Tibial nerve (tissue), 4 donors: ENCODE measurements at places on chromosomes 12 and 14. TPM values are rescaled to one million over a fixed set of nuclear protein-coding genes. Genes with fewer than 3 reads are reported as not detected.
A peak's percentile ranks its signal among the peaks of the same experiment; 100 is the strongest.

OVCH1 gene
- total RNA-seq: 0.21 TPM

PSMC6 gene
- 68.2 TPM for total RNA-seq

INF2 gene
- total RNA-seq: 217 TPM

SLCO1B1 gene
- total RNA-seq: not detected

- no peak overlapping the region for H3K4me3 ChIP-seq
- H3K27ac ChIP-seq: no peak overlapping the region
- peaks cover 34% of the 10 kb centered on the region for H3K4me1 ChIP-seq
- no peaks in the 10 kb centered on the region for H3K27me3 ChIP-seq
These were observed 22.7 kb upstream of the PNMA1 start for GRCh38 chr14:73736842-73737241.

GRCh38 chr14:35858521-35859209, 32.5 kb downstream of the BRMS1L start:
- no peak overlapping the region for H3K27ac ChIP-seq
- H3K27me3 ChIP-seq: no peaks in the 10 kb centered on the region
- no peaks in the 10 kb centered on the region for H3K4me1 ChIP-seq
- no peak overlapping the region for H3K4me3 ChIP-seq
- peaks cover 31% of the 10 kb centered on the region for H3K36me3 ChIP-seq

- H3K4me3 ChIP-seq: no peak overlapping the region
- no peak overlapping the region for H3K27ac ChIP-seq
- H3K36me3 ChIP-seq: no peaks in the 10 kb centered on the region
- peaks cover 12% of the 10 kb centered on the region for H3K4me1 ChIP-seq
These were observed 33.8 kb downstream of the SYT1 start for GRCh38 chr12:78898416-78898815.

GRCh38 chr14:64363265-64363846, 24.8 kb upstream of the MTHFD1 start:
- no peaks in the 10 kb centered on the region for H3K36me3 ChIP-seq
- H3K27ac ChIP-seq: no peak overlapping the region
- H3K4me1 ChIP-seq: no peaks in the 10 kb centered on the region
- no peaks in the 10 kb centered on the region for H3K27me3 ChIP-seq
- no peak overlapping the region for H3K4me3 ChIP-seq
- DNase-seq: no peak

- H3K27me3 ChIP-seq: no peaks in the 10 kb centered on the region
- H3K4me3 ChIP-seq: no peak overlapping the region
- DNase-seq: peak; percentile 57
These were observed 304.8 kb upstream of the OR4E1 start for GRCh38 chr14:21978184-21978998.

DNA sequence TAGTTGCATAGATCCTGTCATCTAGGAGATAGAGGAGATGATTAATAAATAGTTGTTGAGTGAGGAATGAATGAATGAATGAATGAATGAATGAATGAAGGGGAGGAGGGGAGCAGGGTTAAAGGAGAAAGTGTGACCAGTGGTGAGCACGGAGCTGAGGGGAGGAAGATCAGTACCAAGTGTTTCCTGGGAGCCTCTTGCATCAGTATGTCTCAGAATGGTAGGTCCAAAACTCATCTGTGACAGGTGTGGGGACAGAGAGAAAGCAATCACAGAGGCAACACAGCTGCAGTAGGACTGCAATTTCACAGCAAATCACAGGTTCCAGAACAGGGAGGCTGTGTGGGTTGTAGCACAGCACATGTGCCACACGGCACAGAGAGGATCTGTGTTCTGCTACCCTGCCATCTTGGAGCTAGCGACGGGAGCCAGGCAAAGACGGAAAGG, 14.5 kb upstream of the TNFRSF1A start:
- no peaks in the 10 kb centered on the region for H3K36me3 ChIP-seq
- no peak for DNase-seq
- peaks cover under 1% of the 10 kb centered on the region for H3K4me1 ChIP-seq
- H3K27ac ChIP-seq: no peak overlapping the region
- no peaks in the 10 kb centered on the region for H3K27me3 ChIP-seq

GRCh38 chr14:30974628-30975027, 50.8 kb upstream of the AP4S1 start:
- H3K27ac ChIP-seq: no peak overlapping the region
- H3K36me3 ChIP-seq: no peaks in the 10 kb centered on the region
- no peak for DNase-seq
- H3K4me3 ChIP-seq: no peak overlapping the region
